Foreskin keratinocyte (primary cell): ENCODE measurements at places on chromosomes 2 and 18. TPM values are rescaled to one million over a fixed set of nuclear protein-coding genes. Genes with fewer than 3 reads are reported as not detected.

Gene NCK2
- total RNA-seq, result 46.0 and 66.3 TPM in 2 replicates

Gene AMER3
- not detected in 2 replicates for total RNA-seq

Gene LIPG
- 76.3 and 127 TPM in 2 replicates for total RNA-seq

Gene SCN7A
- total RNA-seq, result 0.07 TPM in 1 of 2 replicates, not detected in the other

Gene ANKRD62
- total RNA-seq, result not detected in 2 replicates

Gene TTC32
- 4.2 and 5.2 TPM in 2 replicates for total RNA-seq

Gene TMEM178A
- not detected in 2 replicates for total RNA-seq

Gene SNED1
- total RNA-seq, result not detected in 2 replicates

Gene POTEJ
- not detected in 2 replicates for total RNA-seq

Gene SIX3
- total RNA-seq, result not detected in 2 replicates
